HL-60 (cell line): ENCODE measurements at places on chromosomes 12 and 14.
A peak's percentile ranks its signal among the peaks of the same experiment; 100 is the strongest.

DNA sequence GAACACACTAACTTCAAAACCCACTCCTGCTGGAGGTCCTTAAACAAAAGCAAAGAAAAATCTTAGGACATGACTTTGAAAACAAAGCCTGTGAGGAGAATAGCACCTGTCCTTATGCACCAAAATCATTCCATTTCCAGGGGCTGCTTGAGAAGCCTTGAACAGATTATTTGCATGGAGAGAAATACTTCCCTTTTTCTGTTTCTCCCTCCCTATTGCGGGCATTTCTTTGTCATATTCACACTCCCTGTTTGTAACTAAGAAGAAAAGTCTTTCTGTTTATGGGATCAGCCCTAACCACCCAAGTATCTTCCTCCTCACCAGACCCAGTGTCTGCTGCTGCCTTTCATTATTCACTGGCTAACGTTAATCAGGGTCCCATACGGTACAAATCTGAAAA lies 218.8 kb downstream of the DPF3 start:
- DNase-seq, result no peak

- DNase-seq, result no peak
Measured at GRCh38 chr12:130350715-130351114, 13.0 kb downstream of the PIWIL1 start.

- DNase-seq, result no peak
Measured at GRCh38 chr12:6146951-6147350, 22.5 kb upstream of the VWF start.

DNA sequence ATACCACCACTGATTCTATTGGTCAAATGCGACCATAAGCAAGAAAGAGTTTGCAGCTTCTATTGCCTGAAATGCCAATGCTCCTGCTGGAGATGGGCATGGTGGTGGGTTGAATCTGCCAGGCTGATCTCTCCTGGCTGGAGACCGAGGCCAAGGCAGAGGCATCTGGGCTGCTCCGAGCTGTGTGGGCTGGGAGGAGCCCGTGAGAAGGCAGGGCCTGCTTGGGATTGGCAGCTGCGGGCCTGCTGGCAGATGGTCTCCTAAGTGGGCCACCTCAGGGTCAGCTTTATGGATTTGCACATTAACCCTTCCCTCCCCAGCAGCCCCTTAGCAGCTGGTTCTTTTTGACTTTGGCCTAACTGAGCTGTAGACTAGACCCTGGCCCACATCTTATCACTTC lies 25.4 kb downstream of the SRRM4 start:
- no peak for DNase-seq

- DNase-seq, result no peak
Measured at GRCh38 chr12:103839103-103839502, 1.9 kb downstream of the NT5DC3 start.

- DNase-seq, result no peak
Measured at GRCh38 chr12:38639625-38640024, 265.8 kb downstream of the CPNE8 start.

GRCh38 chr12:11777451-11777850 lies 128.0 kb downstream of the ETV6 start:
- no peak for DNase-seq

- DNase-seq, result peak; percentile 89
Measured at GRCh38 chr12:104604070-104604994, 147.6 kb downstream of the CHST11 start.

DNA sequence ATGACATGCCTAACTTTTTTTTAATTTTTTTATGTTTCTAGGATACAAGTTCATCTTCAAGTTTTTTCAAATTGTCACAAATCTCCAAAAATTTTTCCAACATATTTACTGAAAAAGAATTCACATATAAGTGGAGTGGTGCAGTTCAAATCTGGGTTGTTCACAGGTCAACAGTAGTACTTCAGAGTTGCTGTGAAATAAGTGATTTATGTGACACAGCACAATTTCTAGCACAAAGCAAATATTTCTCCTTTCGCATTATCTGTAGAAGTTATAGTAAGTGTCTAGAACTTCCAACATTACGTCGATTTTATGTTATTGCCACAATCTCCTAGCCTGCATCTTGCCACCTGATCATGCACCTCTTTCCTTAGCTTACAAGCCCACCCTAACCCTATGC lies 9.7 kb upstream of the KRT2 start:
- DNase-seq, result no peak

DNA sequence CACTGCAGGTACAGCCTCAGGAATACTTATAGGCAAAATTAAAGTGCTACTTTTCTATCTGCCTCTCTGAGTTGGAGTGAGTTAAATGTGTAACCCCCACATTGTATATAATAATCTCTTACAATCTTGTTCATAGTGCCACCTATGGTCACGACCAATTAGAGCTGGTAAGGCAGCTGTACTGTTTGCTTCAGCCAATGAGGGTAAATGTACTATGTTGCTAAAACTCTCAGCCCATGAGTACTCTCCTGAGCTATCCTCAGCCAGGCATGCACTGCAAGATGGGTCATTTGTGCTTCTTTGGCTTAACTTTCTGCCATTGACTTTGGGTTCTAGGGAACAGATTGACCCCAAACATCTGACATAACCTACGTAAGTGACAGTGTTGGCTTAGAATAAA lies 15.0 kb upstream of the MDM2 start:
- no peak for DNase-seq

- DNase-seq, result no peak
Measured at GRCh38 chr12:5966486-5967095, 21.5 kb upstream of the ANO2 start.
